ENCODE measurements at places on chromosomes 2 and 18.

DNA sequence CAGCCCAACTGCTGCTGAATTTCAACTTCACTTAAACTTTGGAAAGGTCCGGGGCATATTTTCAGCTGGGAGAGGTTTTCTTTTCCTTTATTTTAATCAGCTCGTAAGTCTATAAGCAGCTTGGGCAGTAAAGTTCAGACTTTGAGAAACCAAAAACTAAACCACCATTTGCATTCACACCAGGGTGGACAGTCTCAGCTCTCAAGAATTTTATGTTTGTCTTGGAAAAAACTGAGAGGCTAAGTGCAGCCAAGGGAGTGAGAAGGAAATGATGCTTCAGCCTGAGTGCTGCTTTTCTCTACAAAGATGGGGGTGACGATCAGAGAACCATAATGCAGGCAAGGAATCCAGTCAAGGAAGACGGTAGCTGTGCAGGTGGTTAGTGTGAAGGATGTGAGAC, 30.2 kb downstream of the MCFD2 start:
- no peak for DNase-seq

DNA sequence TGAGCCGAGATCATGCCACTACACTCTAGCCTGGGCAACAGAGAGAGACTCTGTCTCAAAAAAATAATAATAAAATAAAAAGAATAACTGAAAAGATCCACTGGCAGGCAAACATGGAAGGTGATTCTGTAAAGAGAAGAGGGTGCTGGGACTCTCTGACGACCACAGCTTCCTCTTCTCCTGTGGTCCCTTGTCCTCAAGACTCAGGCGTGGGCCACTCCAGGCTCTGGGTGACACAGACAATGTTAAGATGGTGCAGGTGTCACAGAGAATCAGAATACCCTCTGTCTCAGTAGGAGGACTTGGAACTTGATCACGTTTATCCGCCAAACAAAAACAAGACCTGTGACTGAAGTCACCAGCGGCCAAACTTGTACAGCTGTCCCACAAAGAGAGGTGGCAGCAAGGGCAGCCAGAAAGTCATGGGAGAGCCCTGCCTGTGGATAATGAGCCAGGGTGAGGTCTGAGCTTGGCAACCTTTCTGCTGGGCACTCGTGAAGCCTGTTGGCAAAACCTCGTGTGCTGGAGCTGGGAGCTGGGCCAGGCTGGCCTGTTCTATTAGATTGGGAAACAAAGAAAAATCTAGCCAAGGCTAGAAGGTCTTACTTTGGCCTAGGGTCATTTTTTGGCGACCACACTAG, 76.4 kb upstream of the ITGA6 start:
- peak; percentile 94 for DNase-seq

- no peak for DNase-seq
These were observed 29.7 kb downstream of the INO80D start for GRCh38 chr2:206056286-206056685.

- DNase-seq, result peak; percentile 73
These were observed 223.7 kb downstream of the CYP26B1 start for GRCh38 chr2:71923887-71924533.

DNA sequence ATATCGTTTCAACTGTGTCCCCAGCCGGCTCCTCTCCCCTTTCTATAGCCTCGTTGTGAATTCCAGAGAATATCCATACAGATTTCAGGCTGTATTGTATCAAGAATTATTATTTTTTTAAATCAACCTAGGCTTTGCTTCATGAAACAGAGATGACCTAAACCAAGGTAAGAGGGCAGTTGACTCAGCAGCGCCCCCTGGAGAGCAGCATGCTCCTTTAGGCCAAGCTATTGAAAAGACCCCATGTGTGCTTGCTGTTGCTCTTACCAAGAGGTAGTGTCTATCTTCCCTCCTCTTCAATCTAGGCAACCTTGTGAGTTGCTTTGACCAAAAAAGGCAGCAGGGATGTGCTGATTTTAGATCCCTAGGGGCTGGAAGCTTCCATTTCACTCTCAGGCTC, 426.7 kb upstream of the SMIM21 start:
- no peak for DNase-seq

DNA sequence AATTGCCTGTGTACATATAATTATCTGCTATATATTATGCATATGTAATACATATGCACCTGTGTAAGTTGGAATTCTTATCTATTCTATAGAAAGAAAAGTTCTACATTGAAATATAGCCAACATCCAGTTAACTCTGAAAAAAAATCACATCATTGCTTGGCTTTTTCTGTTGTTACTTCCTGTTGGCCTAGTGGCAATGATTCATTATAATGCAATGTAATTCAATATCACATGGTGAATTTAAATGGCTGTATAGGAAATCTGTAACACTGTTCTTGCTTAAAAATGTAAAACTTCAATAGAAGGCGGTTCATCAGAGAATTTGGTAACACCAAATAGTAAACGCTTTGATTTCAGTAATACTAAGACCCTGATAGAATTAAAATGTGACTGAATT, 44.5 kb upstream of the MAP4K3 start:
- no peak for DNase-seq

DNA sequence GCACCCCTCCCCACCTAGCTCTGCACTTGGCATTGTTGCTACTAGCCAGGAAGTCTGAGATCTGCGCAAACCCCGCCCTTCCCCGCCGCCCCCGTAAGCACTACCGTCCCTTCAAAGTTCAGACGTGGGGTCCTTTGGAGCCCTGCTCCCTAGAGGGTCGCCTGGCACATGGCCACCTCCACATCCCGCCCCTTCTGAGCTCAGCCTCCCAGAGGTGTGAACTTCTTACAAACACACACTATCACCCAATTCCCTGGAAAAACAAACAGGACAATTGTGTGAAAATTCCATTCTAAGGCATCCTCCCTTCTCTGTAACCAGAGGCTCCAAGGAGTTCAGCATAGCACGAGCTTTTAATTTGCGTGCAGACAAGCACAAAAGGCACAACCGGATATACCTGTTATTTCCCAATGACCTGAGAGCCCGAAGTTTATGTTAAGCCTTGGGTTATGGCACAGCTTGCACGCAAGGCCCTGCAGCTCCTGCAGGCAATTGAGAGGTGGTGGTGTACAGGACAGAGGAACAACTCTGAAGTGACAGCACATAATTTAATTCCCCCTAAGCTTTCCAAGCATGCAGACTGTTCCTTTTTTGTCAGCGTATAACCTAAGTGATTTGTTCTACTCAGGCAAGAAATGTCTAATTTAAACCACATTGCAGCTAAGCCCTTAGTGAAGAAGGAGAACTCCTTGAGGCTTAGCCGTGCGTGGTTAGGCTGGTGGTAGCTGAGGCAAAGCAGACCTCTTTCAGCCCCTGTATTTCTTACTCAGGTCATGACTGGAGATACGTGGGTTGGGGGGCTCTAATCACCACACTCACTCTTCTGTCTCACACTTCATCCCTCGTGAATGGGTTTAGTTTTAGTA, 20.3 kb upstream of the CYP1B1 start:
- no peak for DNase-seq

DNA sequence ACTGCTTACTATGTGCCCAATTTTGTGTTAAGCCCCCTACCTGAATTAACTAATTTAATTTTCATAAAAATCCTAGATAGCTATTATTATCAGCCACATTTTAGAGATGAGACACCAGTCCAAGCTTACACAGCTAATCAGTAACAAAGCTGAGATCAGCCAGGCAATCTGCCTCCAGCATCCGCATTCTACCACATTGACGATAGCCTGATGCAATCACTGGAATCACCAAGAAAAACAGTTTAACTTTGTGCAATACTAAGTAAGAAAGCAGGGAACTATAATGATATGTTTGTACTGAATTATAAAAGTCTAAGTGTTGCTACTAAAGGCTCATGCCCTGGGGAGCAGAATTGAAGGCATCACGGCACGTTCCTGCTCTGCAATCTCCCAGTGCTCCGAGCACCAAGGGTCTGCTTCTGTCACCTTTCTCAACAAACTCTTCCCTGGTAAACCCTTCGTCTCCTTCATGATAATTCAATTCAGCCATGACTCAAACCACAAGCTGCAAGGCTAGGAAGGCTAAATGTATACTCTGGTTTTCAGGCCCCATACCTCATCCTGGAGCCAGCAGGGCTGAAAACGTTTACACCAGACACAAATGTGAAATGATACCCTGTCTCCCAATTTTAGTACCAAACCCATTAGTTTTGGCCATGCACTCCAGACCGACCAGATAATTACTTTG, 19.4 kb downstream of the KANSL3 start:
- DNase-seq, result no peak

- peak; percentile 21 for DNase-seq
These were observed 164.0 kb downstream of the RDH14 start for GRCh38 chr2:18396329-18397010.

DNA sequence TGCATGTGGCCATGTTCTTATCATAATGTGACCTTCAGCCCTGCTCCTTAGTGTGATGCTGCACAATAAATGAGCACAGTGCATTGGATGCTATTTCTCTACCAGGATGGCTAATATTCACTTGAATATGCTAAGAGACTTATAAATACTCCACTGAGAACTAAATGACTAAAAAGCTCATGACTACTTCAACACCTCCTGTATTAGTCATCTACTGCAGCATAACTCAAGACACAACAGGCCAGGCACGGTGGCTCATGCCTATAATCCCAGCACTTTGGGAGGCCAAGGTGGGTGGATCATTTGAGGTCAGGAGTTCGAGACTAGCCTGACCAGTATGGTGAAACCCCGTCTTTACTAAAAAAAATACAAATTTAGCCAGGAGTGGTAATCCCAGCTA, 213.4 kb downstream of the RND3 start:
- DNase-seq, result no peak

DNA sequence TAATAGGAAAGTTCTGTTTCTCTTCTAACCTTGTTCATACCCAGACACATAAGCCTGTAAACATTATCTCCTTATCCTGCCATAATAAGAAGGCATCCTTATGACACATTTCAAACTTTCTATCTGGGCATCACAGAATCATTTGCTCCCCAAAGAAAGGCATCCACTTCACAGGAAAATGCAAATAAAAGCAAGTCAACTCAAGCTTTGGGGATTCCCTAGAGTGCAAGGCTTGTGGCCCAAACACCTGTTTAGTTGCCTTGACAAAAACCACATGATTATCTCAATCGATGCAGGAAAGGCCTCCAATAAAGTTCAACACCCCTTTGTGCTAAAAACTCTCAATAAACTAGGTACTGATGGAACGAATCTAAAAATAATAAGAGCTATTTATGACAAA, 195.7 kb upstream of the GALNT5 start:
- no peak for DNase-seq

DNA sequence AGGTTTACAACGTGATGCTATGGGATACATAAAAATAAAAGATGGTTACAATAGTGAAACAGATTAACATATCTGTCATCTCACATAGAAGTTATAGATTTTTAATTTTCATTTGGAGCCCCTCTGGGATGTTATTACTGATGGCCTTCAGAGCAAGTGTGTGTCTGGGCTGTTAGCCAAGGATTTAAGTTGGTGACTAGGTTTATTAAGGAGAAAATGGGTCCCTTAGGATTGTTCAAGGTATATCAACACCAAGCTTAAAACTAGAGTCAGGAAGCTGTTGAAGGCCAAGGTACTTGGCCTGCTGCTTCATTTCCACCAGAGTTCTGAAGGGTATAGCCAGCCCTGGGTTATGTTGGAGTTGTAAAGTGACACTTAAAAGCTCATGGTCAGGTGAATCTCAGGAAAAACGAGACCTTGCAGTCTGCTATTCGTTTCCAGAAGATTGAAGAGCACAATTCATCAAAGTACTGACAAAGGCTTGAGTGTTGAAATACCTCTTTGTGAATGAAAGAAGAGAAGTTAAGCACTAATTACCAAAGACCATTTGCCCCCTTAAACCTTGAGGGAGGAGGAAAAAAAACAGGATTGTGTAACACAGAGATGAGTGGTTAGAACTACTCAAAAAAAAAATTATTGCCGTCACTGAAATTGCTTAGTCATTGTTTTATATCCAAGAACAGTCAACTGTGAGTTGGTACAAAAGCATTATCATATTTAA, 48.4 kb downstream of the MAP2 start:
- no peak for DNase-seq

GRCh38 chr2:196338440-196338839, 167.1 kb upstream of the STK17B start:
- DNase-seq, result no peak

- DNase-seq, result no peak
These were observed 126.2 kb downstream of the TWIST2 start for GRCh38 chr2:238974081-238974480.

DNA sequence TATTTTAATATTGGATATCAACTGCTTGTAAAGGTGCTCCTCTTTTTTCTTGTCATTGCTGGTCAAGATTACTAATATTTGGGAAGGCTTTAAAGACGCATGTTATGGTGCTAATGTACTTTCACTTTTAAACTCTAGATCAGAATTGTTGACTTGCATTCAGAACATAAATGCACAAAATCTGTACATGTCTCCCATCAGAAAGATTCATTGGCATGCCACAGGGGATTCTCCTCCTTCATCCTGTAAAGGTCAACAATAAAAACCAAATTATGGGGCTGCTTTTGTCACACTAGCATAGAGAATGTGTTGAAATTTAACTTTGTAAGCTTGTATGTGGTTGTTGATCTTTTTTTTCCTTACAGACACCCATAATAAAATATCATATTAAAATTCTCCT, 38.2 kb downstream of the COL3A1 start:
- no peak for DNase-seq

GRCh38 chr2:182716650-182716979, 558 bp downstream of the DNAJC10 start:
- peak; percentile 68 for DNase-seq

DNA sequence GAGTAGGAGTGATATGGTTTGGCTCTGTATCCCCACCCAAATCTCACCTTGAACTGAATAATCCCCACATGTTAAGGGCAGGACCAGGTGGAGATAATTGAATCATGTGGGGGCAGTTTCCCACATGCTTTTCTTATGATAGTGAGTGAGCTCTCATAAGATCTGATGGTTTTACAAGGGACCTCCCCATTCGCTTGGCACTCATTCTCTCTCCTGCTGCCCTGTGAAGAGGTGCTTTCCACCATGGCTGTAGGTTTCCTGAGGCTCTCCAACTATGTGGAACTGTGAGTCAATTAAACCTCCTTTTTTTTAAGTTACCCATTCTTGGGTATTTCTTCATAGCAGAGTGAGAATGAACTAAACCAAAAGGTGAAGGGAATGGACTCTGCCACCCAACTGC, 207.5 kb downstream of the LOXHD1 start:
- no peak for DNase-seq

DNA sequence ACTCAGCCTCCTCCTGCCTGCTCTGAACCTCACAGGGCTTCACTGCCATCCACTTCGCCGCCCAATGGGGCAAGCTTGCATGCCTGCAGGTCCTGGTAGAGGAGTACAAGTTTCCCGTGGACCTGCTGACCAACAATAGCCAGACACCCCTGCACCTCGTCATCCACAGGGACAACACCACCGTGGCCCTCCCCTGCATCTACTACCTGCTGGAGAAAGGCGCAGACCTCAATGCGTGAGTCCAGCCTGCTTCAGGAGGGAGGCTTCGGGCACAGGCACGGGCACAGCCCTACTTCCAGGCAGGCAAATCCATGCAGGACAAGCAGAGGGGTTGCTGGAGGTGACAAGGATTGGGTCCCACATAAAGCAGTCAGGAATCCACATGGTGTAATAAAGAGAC, 1.2 kb downstream of the ANKRD53 start:
- DNase-seq, result no peak

- DNase-seq, result no peak
These were observed 25.0 kb upstream of the DNAH6 start for GRCh38 chr2:84491256-84491655.

- no peak for DNase-seq
These were observed 251.1 kb downstream of the SP3 start for GRCh38 chr2:173713904-173714555.

GRCh38 chr2:237011206-237011795, 74.4 kb upstream of the COPS8 start:
- DNase-seq, result no peak
